Mesothelial cell of epicardium (in vitro differentiated cells): ENCODE measurements at places on chromosomes 2 and 18.

GRCh38 chr2:8477552-8478470, 204.0 kb upstream of the ID2 start:
- no peak for DNase-seq

GRCh38 chr2:239226677-239227581, 173.9 kb downstream of the HDAC4 start:
- no peak for DNase-seq

GRCh38 chr18:26657631-26658581, 109.6 kb upstream of the KCTD1 start:
- DNase-seq, result no peak

DNA sequence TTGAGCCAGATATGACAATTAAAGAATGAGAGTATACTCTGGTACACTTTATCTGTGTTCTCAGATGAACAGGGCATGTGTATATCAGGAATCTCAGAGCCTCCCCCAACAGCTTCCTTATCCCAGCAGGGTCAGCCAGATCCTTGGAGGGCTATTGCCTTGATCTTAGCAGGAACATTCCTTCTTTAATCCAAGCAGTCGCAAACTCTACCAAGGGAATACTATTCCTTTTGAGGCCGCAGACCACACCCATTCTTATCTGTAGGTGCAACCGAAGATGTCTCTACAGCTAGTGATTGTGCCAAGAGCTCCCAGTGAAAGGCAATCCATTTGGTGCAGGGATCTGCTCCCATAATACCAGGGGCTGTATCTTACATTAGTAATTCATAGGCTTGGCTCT, 118.3 kb upstream of the DOK6 start:
- DNase-seq, result no peak

GRCh38 chr2:183057333-183057985, 19.2 kb upstream of the NCKAP1 start:
- no peak for DNase-seq

GRCh38 chr2:102190430-102191107, 3.7 kb downstream of the IL1RL2 start:
- no peak for DNase-seq

GRCh38 chr2:557635-558301, 119.4 kb downstream of the TMEM18 start:
- DNase-seq, result no peak

GRCh38 chr2:101793277-101793969, 95.9 kb downstream of the MAP4K4 start:
- no peak for DNase-seq

GRCh38 chr18:62847081-62847480, 131.7 kb downstream of the PHLPP1 start:
- DNase-seq, result no peak

DNA sequence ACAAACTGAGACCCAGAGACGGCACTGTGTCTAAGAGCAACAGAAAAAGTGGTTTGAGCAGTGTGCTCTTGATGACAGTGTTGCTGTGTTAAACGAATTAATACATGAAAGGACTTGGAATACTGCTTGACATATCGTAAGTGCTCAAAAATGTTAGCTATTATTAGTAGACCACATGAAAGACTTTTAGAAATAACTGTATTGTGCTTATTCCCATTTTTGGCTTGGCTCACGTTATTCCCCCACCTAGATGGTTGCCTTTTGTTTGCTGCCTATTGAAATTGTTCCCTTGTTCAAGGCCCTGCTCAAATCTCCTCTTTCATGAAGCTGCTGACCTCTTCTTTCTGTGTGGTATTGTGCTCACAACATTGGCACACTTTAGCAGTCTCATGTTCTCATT, 27.8 kb upstream of the C2orf74 start:
- DNase-seq, result no peak

- no peak for DNase-seq
Observed at GRCh38 chr2:138689705-138690104, 90.5 kb downstream of the NXPH2 start.

DNA sequence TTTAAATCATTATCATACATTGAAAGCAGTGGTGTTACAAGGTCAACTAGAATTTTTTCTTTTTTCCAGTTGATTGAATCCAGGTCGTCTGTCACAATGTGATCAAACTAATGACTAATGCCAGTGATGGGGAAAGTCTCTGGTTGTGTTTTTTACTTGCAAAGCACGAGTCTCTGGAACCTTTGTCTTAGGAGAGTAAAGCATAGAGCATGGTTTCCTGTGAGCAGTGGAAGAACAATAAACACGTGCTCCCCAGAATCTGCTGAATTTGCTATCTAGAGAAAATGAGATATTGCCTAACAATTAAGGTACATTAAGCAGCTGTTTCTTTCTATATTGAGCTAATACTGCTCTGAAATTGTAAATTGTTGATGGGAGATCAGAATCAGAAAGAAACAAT, 1332.4 kb upstream of the TMEFF2 start:
- DNase-seq, result no peak

GRCh38 chr2:7437141-7437540, 519.9 kb downstream of the RNF144A start:
- no peak for DNase-seq

GRCh38 chr18:60246606-60247005, 126.0 kb downstream of the MC4R start:
- DNase-seq, result no peak

- DNase-seq, result no peak
Observed at GRCh38 chr2:118078734-118079133, 9.5 kb upstream of the INSIG2 start.

GRCh38 chr2:37168217-37168981, 11.6 kb upstream of the EIF2AK2 start:
- DNase-seq, result no peak
